ENCODE measurements at places on chromosomes 3 and 15.

DNA sequence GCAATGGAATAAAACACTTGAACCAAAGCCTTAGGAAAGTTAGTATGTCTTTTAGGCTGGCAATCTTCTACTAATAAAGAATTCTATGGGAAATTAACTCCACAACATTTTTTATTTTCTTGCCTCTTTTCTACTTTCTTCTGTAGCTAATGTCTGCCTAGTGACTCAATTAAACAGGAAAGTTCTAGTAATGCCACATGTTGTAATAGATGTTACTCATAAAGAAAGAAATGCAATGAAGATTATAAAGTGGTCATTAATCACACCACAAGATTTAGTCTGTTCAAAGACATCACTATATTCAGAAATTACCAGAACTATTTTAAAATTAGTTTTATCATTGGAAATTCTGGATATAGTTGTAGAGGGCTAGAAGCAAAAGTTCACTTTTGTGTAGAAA is 329.7 kb downstream of the SI start:
- no peak for DNase-seq

GRCh38 chr3:71779674-71780377 is 5.1 kb downstream of the PROK2 start:
- DNase-seq = no peak

GRCh38 chr15:44265757-44266156 is 22.8 kb upstream of the GOLM2 start:
- DNase-seq = no peak

DNA sequence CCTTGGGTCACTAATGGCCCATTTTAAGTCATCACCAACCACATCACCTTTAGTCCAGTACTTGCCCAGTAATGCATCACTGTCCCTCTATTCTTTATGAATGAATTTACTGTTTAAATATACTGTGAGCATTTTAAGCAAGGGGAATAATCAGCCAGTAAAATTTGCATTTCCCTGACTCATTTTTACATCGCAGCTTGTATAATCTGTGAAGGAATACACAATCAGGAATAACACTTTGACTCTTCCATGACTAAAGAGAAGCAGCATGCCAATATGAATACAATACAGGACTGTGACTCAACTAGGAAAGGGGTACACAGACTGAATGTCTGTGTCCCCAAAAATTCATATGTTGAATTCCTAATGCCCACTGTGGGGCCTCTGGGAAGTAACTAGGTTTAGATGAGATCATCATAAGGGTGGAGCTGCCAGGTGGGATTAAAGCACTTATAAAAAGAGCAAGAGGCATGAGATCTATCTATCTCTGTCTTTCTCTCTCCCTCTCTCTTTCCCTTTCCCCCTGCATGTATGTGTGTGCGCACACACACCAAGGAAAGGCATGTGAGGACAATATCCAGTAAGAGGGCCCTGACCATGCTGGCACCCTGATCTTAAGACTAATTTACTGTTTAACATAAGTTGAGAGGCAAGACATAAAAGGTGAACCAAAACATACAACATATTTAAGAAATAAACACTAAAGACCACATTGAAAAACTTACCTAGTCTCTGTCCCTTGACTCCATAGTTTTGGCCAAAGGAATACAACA is 12.1 kb downstream of the B4GALT4 start:
- no peak for DNase-seq

GRCh38 chr3:20240154-20240883 is 54.3 kb upstream of the SGO1 start:
- no peak for DNase-seq

DNA sequence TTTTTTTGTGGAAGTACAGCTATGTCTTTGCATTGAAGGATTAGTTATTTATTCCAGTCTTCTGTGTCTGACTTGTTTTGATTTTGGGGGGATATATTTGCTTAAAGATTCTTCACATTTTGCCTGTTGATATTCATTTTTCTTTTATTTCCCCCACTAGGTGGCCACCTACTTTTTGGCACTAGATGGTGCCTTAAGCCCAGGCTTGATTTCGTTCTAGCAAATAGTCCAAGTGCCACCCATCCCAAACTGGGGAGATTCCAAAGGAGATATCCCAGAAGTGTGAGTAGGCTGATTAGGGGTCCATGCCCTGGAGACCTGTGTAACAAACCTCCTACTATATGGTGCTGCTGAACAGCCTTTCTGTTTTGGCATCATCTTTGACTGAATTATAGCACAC is 80.0 kb upstream of the SPATA16 start:
- DNase-seq = no peak

- DNase-seq = no peak
Measured at GRCh38 chr3:176401211-176401610, 796.1 kb downstream of the TBL1XR1 start.
